Thoracic aorta endothelial cell (primary cell): ENCODE measurements at places on chromosomes 13 and 19. TPM values are rescaled to one million over a fixed set of nuclear protein-coding genes. Genes with fewer than 3 reads are reported as not detected.

ZNF649 gene
- total RNA-seq: 9.0 and 10.4 TPM in 2 replicates

LYPD5 gene
- total RNA-seq: 0.13 and 0.29 TPM in 2 replicates

SHC2 gene
- 1.7 and 2.0 TPM in 2 replicates for total RNA-seq

KLK4 gene
- not detected in 2 replicates for total RNA-seq

PLD3 gene
- 103 and 122 TPM in 2 replicates for total RNA-seq

ZNF773 gene
- total RNA-seq: 6.0 and 9.0 TPM in 2 replicates

CCDC122 gene
- 3.6 and 7.6 TPM in 2 replicates for total RNA-seq

ZNF606 gene
- total RNA-seq: 11.7 and 14.8 TPM in 2 replicates

ZNF766 gene
- total RNA-seq: 8.9 and 12.3 TPM in 2 replicates

SLC46A3 gene
- total RNA-seq: 9.6 and 21.0 TPM in 2 replicates

KLF2 gene
- total RNA-seq: 8.0 and 8.3 TPM in 2 replicates

NFIX gene
- total RNA-seq: 34.7 and 36.3 TPM in 2 replicates

SIGLEC5 gene
- total RNA-seq: not detected in 2 replicates

TMEM259 gene
- total RNA-seq: 61.7 and 66.5 TPM in 2 replicates

CRLF1 gene
- 0.07 TPM in 1 of 2 replicates, not detected in the other for total RNA-seq

AMER2 gene
- total RNA-seq: not detected in 2 replicates

CEACAM19 gene
- total RNA-seq: 3.2 and 3.9 TPM in 2 replicates

MAG gene
- total RNA-seq: 0.27 TPM in 1 of 2 replicates, not detected in the other

LIM2 gene
- not detected in 2 replicates for total RNA-seq

RNF113B gene
- total RNA-seq: not detected in 2 replicates

TRPM4 gene
- 14.1 and 16.5 TPM in 2 replicates for total RNA-seq

FCGBP gene
- total RNA-seq: 0.07 TPM in 1 of 2 replicates, not detected in the other

APOC4 gene
- not detected in 2 replicates for total RNA-seq

IZUMO2 gene
- not detected in 2 replicates for total RNA-seq

MVB12A gene
- 29.5 and 40.0 TPM in 2 replicates for total RNA-seq

OR7A5 gene
- total RNA-seq: not detected in 2 replicates
